ENCODE measurements at places on chromosomes 7 and 10.

- no peak for DNase-seq
Measured at GRCh38 chr10:29412485-29412884, 123.6 kb downstream of the LYZL1 start.

DNA sequence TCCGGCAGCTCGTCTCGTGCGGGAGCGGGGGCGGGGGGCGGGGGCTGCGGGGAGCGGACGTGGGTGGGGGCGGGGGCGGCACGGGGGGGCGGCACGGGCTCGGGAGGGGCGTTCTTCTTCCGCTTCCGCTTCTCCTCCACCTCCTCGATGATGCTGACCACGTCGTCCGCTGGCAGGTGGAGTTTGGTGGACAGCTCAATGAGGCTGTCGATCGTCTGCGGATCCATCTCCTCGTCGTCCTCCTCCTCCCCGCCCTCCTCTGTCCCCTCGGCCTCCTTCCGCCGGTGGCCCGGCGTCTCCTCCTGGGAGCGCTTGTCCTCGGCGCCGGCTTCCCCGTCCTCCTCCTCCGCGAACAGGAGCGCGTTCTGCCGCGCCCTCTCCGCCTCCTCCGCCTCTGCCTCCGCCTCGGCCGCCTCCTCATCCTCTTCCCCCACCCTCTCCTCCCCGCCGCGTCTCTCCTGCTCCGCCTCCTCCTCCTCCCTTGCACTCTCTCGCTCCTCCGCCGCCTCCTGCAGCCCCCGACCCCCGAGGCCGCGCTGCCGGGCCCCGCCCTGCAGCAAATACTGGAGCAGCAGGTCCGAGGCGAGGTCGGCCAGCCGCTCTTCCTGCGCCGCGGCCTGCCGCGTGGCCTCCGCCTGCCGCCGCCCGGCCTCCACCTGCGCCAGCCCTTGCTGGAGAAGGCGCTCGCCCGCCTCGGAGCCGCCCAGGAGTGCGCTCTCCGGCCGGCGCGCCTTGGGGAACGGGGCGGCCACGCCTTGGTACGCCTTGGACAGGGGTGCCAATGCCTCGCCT is 1.9 kb downstream of the VGF start:
- DNase-seq, result peak; percentile 35

DNA sequence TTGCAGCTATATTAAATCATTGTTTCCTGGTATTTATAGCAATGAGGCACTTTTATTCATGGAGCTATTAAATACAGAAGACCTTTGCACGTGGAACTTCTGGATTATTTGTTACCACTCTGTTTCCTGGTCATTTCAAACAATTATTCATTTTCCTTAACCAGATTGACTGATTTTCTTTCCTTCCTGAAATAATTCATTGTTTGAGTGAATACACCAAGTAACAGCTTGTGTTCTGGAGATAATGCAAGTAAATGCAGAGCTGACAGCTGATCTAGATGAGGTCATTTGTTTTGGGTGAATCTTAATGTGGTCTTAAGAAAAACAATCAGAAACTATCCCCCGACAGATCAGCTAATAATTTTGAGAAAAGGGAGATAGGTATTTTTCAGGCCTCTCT is 497.7 kb downstream of the KIF20B start:
- DNase-seq, result no peak

DNA sequence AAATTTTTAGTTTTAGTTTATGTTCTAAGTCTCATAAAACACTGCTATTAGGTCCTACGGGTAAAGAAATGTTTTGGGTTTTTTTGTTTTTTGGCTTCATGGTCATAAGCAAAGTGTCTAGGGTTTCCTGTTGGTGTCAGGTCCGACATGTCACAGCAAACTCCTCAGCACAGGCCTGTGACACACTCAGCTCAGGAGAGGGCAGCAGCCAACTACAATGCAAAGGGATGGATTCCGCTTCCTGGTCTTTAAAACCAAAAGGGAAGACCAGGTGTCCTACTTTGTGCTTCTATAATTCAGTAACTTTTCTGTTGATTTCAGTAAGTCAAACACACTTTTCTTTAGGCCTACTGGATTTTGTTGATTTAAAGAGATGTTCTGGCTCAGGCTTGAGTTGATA is 83.8 kb upstream of the MACROH2A2 start:
- peak; percentile 23 for DNase-seq

DNA sequence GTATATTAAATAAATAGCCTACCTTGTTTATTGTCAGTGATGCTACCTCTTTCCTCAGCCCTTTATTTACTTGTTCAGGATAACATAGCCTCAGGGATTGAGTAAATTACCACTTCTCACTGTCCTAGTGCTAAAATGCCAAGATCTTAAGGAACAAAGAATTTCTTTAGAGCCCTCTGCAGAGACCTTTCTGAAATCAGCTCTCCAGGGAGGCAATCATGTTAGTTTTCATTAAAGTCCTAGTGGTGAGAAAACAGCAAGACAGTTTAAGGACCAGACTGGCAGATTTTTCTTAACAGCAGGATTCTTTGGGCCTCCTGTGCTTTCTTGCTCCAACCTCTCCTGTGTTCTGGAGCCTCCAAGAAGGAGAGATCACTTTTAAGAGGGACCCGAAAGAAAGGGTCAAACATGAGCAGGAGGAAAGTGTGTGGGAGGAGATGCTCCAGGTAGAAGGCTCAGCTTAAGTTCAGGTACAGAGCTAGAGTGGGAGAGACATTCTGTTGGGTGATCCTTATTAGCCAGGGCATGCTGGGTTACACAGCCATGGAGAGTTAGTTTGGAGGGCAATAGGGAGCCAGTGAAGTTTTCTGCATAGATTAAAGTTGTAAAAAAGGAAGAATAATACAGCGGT is 1.2 kb upstream of the PLCE1 start:
- DNase-seq, result peak; percentile 50

GRCh38 chr7:13850185-13850752 is 139.2 kb downstream of the ETV1 start:
- peak; percentile 99 for DNase-seq

DNA sequence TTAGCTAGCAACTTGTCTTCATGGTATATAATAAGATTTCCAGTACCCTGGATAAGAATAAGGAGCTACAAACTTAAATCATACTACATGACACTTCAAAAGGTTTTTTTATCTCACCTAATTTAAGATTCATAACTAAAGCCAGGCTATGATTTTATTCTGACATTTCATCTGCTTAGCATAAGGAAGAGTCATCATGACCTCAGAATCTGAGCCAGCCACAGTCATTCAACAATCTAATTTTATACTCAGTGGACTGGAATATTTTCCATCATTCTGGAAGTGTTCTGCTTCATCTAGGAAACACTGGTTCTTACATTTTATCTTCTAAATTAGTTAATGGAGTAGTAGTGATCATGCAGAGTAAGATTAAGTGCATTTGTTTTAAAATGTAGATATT is 102.1 kb upstream of the KCND2 start:
- peak; percentile 10 for DNase-seq

GRCh38 chr10:3132036-3133025 is 40.3 kb downstream of the PITRM1 start:
- DNase-seq, result peak; percentile 52

DNA sequence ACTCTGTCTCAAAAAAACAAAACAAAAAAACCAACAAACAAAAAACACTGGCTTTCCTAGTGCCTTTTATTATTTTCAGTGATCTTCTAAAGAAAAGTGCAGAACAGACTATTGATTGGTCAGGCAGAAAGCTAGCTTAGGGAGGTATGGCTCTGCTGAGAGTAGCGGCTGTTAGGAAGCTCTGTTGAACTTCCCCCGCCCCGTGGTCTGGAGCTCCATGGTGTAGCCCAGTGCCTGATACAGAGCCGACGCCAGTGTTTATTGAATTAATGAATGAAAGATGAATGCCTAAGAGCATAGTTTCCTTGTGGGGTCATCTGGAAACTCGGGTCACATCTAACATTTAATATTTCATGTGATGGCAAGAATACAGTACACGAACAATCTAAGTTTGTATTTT is 90.5 kb upstream of the ARMC3 start:
- no peak for DNase-seq

- DNase-seq, result no peak
Measured at GRCh38 chr7:83941300-83941699, 253.3 kb downstream of the SEMA3A start.

DNA sequence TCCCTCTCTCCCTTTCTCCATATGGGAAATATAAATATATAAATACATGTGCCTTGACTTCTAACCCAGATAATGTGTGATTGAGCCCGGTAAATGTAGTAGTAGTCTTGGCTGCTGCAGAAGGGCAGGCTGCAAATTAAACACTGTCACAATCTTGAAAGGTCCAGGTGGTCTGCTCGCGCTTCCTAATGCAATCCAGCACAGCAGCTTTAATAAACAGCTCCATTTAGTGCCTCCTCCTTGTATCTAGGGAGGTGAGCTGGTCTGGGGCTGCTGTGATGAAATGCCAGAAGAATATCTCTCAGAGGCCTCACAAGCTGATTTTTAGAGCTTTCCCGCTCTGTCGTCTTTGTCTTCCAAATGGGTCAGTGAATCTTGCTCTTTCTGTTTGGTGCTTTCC is 782 bp downstream of the POU6F2 start:
- no peak for DNase-seq

DNA sequence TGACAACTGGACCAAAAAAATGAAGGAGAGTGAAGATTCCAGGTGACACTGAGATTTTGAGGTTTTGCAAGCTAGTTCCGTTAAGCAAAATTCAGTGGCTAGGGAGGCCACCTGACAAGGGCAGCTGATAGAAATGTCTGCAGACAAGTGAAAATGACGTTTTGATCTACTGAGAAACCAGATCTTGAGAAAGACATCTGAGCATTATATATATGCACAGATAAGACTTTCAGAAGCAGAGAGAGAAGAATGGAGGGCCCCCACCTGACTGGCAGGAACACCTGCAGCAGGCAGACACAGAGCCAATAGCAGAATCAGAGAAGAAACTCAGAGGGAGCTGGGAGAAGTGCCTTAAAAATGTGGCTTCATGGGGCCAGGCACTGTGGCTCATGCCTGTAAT is 76.1 kb upstream of the LRGUK start:
- no peak for DNase-seq

DNA sequence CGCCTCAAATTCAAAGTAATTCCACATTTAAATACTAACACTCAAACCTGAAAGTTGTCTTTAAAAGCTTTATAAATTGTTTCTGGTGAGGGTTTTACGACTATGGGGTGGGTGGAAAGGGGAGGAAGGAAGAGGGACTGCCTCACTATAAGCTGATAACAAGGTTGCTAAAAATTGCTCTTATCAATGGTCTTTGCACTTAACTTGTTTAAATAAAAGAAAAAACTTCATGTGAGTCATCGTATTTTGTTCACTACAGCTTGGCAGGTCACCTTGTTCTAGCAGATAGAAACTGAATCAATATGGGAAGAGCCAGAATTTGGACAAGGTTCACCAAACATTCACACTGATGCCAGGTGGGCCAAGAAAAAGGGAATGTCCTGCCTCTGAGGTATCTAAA is 129.2 kb downstream of the TES start:
- DNase-seq, result peak; percentile 37

DNA sequence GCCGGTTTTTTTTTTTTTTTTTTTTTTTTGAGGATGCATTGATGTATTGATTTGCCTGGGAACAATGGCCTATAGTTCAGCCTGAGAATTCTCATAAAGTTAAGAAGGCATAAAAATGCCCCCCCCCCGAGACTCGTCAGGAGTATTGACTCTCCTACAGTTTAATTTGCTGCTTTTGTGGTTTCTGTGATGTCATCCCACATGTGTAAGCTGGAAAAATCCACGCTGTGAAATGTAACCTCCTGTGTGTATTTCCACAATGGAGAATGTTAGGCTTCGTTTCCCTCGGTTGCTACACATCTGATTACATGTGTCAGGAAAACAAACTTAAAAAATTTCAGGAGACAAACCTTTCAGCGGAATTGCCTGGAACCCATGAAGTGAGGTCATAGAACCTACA is 117.9 kb downstream of the FANK1 start:
- DNase-seq, result peak; percentile 37

GRCh38 chr10:80924063-80924952 is 386.6 kb downstream of the SH2D4B start:
- peak; percentile 38 for DNase-seq

DNA sequence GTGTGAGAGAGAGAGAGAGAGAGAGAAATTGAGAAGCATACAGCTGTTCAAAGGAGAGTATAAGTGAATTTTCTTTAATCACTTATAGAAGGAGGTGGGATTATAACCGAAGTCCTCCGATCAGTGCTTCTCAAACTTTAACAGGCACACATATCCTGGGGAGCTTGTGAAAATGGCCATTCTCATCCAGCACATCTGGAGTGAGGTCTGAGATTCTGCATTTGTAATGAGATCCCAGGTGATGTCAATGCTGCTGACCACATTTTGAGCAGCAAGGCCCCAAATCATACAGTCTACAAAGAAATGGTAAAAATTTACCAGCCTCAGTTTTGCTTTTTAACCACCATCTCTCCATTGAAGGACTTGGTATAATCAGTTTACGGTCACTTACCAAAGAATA is 219.0 kb downstream of the PTEN start:
- no peak for DNase-seq

DNA sequence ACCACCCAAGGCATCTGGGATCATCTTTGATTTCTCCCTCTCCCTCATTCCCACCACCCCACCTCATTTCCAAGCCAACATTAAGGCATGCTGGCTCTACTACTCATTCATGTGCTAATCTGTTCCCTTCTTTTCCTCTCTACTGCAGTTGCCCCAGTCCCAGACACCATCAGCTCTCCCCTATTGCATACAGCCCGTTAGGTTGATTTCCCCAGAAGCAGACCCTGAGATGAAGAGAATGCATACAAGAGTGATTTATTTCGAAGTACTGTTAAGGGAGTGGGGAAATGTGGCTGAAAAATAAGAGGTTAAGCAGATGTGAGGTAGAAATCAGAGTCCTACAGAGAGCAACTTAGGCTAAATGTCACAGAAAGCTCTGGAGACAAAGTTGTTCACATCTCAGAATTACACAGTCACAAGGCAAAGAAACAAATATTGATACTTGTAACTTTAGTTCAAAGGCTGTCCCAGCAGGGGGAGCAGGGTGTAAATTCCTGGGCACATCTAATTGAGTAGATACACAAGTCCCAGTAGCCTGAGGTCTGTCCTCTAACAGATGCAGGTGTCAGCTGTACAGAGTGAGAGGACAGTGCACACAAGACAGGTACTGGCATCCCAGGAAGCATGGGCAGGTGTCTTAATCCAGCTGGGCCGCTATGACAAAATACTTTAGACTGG is 20.9 kb downstream of the AKR1D1 start:
- peak; percentile 49 for DNase-seq

DNA sequence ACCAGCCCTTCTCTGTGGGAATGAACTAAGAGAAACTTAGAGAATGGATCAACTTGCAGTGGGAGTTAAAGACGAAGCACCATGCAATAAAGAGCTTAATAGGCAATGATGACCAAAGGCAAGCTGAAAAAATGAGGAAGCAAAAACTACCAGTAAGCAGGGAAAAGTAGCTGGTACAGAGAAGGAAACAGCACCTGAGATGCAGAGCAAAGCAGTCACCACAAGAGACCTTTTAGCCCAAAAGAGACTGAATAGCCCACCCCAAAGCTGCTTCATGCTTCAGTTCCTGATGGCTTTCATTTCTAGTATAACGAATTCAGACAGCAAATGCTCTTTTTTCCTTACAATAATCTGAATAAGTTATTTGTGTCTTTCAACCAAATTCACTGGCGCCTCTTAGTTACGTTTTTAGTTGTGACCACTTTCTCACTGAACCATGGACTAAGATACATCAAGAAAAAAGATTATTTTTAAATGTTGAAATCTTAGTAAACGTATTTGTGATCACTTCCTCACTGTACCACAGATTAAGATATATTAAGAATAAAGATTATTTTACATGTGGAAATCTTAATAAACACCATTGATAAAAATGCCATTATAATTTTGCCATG is 76.0 kb downstream of the USP6NL start:
- DNase-seq, result no peak
